ENCODE measurements at places on chromosomes 12 and 14.

GRCh38 chr12:54370171-54370730 lies 6.0 kb upstream of the GPR84 start:
- DNase-seq = no peak

- no peak for DNase-seq
Measured at GRCh38 chr12:30047516-30048254, 263.9 kb upstream of the TMTC1 start.

GRCh38 chr12:5768581-5769196 lies 176.4 kb downstream of the ANO2 start:
- no peak for DNase-seq

DNA sequence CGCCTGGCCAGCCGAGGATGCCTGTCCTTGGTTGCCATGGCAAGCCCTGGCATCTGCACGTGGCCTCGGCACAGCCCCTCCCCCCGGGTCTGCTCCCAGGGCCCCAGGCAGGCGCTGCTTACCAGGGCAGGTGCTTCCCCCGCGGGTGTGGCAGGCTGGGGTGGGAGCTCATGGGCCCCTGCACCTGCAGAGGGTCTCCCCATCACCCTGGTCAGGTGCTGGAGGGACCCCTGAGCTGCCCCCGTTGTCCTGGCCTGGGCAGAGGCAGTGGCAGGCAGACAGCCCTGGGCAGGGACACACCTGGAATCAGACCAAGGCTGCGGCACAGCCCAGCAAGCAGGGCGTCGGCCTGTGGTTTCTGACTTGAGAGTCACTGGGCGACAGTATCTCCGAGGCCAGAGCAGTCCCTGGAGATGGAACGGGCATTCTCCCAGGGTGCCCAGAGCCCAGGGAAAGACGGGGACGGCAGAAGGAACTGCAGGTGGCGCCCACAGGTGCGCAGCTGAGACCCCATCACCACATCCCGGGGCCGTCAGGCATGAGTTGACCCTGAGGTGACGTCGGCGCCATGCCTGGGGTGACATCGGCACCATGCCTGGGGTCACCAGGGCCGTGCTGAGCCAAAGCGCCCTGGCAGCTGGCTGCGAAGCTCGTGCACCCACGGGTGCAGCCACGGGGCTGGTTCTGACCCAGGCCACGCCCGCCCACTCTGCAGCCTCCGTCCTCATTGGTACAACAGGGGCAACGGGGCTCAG lies 56.1 kb upstream of the FBRSL1 start:
- no peak for DNase-seq

GRCh38 chr14:25007832-25008231 lies 42.1 kb downstream of the STXBP6 start:
- DNase-seq = no peak

GRCh38 chr14:92108345-92109254 lies 2.2 kb upstream of the ATXN3 start:
- no peak for DNase-seq

DNA sequence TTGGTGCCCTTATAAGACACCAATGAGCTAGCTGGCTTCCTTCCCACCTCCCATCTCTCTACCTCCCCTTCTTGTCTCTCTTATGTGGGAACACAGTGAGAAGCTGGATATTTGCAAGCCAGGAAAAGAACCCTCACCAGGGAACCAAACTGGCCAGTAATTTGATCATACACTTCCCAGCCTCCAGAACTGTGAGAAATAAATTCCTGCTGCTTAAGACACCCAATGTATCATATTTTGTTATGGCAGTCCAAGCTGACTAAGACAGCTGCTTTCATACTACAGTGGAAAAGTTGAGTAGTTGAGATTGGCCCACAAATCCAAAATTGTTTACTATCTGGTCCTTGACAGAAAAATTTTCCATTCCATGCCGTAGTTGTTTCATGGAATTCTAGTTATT lies 269.0 kb downstream of the KCNH5 start:
- DNase-seq = no peak

GRCh38 chr12:223841-224240 lies 9.9 kb upstream of the SLC6A12 start:
- DNase-seq = no peak

DNA sequence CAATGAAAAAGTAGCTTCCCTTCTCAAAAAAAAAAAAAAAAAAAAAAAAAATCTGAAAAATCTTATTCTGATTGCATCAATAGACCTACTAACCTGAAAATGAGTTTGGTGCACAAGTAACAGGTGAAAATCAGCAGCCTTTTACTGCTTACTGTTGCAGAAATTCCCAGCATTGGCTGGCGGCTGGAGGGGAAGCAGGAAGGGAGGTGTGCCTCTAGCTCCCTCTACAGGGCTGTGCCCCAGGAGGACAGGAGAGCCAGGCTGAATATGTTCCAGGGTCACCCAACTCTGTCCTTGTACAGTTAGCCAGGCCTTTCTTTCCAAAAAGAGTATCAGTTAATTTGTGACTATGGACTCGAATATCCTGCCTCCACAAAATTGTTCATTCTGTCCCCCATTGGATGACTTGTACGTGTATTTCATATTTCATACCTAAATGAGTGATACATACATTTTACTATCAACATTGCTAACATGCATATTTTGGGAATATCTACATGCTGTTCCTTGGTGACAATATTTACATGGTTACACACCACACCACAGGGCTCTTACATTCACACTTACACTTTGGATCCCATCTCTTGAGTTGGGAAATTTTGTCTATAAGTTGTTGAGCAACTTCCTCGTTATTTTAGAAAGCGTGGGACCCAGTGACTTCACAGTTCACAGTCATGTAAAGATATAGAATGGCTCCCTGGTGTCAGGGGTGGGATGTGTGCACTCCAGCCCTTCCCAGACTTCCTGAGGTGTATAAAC lies 124.8 kb downstream of the SAMD4A start:
- DNase-seq = peak; percentile 68

- DNase-seq = no peak
Measured at GRCh38 chr12:72485017-72485701, 213.0 kb downstream of the TRHDE start.

DNA sequence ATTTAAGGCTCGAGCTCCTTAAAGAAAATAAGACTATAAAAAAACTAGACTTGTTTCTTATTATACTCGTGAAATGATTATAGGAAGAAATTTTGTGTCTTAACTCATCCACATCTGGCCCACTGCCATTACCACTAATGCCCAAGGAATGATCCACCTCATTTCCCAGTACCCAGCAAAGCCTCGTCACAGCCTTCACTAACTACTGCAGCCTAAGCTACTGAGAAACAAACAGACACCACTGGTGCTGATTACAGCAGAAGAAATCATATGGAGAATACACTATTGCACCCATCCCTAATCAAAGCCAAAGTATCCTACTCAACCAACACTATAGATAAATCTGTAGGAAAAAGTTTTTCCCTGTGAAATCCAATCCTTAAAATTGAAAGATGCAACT lies 205.3 kb upstream of the NAV3 start:
- no peak for DNase-seq
